ENCODE measurements at places on chromosomes 6 and 20.

DNA sequence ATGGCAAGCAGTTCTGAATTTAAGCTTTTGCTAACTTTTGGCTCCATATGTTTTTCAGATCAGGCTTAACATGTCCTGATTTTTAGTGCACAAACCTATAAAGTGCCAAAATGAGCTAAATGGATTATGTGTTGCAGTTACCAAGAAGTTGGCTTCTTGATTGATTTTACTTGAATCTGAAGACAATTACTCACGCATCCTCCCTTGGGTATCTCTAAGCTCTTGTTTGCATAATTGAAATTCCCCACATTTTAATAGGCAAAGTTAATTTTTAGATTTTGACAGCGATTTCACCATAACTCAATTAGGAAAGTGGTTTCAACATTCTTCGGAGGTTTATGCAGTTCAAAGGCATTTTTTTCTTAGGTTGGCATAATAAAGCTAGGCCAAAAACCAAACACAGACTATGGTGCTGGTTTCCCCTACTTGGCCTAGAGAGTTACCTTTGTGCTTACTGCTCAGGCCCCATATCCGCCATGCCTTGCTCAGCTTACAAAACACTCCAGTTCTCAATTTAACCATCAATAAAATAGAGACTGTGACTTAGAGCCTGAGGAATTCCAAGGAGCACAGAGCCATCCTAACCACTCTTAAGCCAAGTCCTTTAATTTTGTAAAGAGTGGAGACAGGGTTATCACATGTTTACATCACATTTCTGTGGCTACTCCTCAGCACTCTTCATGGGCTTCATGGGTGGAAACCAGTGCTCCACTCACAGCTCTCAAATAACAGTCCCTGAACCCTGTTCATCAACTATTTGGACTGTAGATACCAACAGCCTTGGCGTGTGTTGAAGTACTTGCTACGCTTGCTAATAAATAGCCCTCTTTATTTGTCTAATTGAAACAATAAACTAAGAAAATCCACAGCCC is 32.1 kb downstream of the LAMA4 start:
- no peak for DNase-seq

- no peak for DNase-seq
Observed at GRCh38 chr20:5784735-5785134, 34.5 kb downstream of the SHLD1 start.

GRCh38 chr6:16741112-16742016 is 19.9 kb downstream of the ATXN1 start:
- no peak for DNase-seq

DNA sequence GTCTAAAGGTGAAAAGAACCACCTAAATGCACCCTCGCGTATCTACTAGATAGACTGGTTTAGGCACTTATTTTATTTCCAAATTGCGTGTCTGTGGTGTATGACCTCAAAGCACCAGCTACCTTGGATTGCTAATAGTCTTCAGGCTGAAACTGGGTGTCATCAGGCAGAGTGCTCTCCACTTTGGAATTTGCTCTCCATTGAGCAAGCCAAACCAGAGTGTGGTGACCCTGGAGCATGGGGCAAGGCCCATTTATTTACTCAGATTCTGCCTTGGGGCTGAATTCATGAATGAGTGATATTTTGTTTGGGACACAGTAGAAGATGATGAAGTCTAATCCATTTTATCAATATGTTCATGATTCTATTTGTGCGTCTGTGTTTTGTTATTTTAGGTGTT is 812.8 kb upstream of the SLC35B3 start:
- no peak for DNase-seq

DNA sequence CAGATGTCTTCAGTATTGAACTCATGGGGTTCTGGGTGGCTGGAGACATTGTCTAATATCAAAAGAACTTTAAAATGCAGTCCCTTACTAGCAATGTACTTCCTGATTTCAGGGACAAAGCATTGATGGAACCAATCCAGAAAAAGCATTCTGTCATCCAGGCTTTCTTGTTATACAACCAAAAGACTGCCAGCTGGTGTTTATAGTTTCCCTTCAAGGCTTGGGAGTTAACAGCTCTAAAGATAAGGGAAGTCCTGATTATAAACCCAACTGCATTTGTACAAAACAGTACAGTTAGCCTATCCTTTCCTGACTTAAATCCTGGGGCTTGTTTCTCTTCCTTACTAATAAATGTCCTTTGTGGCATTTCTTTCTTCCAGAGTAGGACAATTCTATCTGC is 160.0 kb downstream of the COL21A1 start:
- DNase-seq, result no peak

- DNase-seq, result no peak
Observed at GRCh38 chr6:18530201-18530600, 143.1 kb downstream of the RNF144B start.

GRCh38 chr6:113870917-113871316 is 13.8 kb downstream of the MARCKS start:
- no peak for DNase-seq

DNA sequence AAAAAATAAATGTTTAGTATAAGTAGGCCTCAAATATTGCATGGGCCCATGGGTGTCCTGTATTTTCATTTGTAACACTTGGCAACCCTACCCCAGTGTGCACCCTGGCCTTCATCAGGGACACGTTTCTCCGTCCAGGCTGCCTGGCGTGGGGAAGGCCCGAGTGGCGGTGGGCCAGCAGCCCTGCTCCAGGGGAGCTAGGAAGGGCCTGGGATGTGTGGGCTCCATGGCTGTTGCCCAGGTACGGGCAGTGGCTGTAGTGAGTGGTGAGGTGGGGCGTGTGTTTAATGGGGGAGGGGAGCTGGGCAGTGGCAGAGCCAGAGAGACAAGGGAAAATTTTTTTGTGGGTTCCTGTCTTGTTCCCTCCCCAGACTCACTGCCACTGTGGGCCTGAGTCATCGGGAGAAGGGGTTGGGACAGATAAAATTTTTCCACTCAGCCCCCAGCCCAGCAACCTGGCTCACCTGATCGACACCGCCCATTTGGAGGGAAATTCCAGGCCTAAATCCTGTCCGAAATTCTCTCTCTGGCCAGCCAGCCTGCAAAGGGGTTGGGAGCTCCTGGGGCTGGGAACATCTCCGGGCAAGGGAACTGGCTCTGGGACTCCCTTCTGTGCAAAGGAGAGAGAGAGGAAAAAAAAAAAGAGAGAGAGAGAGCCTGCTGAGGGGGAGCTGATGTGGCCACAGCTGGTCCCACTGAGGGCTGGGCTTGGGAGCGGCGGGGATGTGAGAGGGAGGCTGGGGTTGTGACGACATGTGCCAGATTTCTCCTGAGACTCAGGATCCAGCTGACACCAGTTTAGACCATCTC is 32.5 kb upstream of the VEGFA start:
- DNase-seq, result no peak

- DNase-seq, result no peak
Observed at GRCh38 chr6:96967957-96968871, 43.7 kb downstream of the KLHL32 start.

- no peak for DNase-seq
Observed at GRCh38 chr20:41050361-41051008, 21.9 kb downstream of the TOP1 start.

- DNase-seq, result peak; percentile 52
Observed at GRCh38 chr6:111087871-111088667, 766 bp downstream of the SLC16A10 start.

- DNase-seq, result no peak
Observed at GRCh38 chr20:19885939-19886660, 128.0 kb downstream of the RIN2 start.

- DNase-seq, result no peak
Observed at GRCh38 chr6:152636021-152636608, 1.0 kb downstream of the SYNE1 start.

- no peak for DNase-seq
Observed at GRCh38 chr20:22623211-22623610, 38.8 kb upstream of the FOXA2 start.

DNA sequence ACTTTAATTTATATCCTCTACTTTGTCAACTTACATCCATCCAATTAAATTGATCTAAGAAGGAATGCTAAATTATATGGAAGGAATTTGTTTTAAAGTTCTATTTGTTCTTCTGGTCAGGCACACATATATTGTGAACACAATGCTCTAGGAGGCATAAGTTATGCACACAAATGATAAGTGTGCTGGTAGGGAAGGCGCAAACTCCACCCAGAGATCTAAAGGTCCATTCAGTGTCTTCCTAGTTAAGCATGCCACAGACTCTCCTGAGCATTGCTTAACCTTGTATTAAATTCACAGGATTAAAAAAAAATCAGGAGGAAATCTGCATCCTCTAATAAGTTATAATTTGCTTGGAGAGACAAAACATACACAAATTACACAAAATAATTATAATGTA is 127.3 kb downstream of the RALGAPA2 start:
- DNase-seq, result no peak

DNA sequence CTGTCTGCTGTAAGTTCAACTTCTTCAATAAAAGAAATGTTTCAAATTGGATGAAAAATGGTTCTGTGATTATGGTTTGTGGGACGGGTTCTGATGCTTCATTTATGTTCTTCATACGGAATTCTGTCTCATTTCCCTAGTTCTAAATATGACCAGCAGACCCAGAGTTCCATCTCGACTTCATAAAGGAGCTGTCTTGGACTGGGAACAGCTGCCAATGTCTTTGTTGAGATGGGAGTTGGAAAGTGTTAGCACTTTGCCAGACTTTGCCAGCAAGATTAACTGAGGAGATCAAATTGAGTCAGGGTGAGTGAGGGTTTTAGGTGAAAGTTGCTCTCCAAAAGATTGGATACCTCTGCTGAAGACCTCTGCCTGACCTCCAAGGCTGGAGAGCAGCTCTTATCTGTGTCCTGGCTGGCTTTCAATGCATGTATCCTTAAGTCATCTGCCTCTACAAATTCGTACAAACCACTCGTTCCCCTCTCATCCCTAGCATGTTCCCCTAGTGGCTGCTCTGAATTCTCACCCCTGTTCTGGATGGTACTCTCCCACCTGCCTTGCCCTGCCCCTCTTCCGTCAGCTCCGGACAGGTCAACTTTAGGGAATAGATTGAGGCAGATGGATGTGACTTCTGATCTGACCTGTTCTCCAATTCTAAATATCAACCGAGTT is at the start of gene EFCAB8:
EFCAB8 (plus strand) TSS at position 223 of the 672 bp plus-strand sequence. CDS start 4,870 bp downstream, outside the sequence.
- DNase-seq, result no peak

DNA sequence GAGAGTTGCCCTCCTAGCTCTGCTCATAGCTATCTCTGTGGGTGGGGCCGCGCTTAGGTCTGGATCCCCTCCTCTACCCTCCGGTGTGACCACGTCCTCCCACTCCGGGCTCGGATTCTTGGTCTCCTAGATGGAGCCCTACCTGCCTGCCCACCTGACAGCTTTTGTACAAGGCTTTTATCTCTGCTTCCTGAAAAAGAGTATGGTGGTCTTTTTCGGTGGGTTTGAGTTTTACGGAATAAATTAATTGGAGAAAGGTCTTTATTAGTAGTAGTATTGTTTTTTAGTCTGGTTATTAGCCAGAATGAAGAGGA is 773 bp downstream of the SMAP1 start:
- DNase-seq, result no peak

GRCh38 chr6:99490608-99491007 is 24.6 kb downstream of the USP45 start:
- DNase-seq, result no peak

DNA sequence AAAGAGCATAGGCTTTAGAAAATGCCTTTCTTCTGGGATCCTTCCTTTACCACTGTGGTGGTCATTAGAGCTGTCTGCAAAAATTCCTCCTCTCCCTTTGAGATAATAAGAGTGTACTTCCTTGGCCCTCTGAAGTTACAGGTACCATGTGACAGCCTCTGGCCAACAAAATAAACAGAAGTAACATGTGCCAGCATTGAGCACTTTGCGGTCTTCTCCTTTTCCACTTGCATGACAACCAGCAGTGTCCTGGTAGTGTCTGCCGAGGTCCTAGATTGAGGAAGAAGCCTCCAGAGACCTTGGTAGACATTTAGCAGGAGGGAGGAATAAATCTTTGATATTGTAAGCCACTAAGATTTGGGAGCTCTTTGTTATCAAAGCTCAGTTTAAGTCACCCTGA is 87.5 kb upstream of the ARID1B start:
- no peak for DNase-seq

DNA sequence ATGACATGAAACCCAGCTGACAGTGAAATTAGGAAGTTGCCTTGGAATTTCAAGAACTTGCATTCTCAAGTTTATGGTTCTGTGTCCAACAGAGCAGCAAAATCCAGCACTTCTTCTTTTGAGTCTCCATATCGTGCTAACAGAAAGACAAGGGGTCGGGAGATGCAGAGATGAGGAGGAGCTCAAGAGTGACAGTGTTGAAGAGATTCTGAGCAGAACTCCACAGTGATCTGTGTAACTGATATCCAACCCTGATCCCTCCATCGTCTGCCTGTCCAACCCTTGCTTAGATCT is 21.2 kb upstream of the BTN1A1 start:
- DNase-seq, result no peak

DNA sequence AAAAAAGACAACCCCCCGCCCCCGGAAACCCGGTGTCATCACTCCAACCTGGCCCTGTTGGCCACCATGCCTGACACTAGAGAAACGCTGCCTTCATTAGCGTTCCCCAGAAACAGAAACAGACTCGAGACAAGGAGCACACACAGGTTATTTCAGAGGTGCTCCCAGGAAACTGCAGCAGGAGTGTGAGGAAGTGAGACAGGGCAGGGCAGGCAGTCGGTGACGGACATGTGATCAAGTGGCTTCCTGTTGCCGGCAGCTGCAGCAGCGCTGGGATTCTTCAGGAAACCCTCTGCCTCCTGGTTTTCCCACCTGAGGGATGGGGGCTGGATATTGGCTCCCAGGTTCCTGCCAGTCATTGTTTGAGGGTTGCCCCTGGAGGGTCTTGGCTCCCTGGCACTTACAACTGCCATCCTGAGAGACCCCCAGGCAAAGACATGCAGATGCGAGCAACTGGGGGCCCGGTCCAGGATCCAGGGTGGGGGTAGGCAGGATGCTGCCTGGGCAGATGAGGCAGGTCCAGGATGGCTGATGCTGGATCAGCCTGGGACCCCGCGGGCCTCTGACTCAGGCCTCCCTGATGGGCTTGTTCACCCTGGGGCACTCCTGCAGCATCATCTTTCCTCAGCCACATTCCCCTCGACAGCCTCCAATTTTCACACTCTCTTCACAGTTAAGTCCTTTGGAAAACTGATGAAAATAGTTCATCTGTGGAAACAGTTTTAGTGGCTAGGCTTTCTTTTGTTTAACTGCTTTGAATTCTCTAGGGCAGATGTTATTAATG is 150.7 kb upstream of the SYNDIG1 start:
- DNase-seq, result no peak

GRCh38 chr6:150099546-150099945 is 30.6 kb upstream of the ULBP3 start:
- no peak for DNase-seq

DNA sequence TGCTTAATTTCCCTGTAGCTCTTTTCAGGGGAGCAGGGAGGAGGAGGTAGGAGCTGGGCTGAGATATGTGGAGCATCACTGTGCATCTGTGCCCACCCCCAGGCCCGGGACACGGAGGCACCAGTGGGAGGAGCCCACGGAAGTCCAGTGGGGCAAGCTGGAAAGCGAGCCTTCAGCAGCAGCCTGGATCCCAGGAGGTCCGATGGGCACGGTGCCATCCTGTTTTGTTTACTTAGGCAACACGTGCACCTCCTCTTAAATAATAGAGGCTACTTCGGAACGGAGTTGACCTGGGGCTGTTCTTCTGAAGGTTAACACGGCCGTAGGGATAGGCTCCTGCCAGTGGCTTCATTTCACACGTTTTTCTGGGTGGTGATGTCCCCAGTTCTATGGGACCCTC is 51.6 kb downstream of the CDH4 start:
- DNase-seq, result no peak

GRCh38 chr20:48661575-48662455 is 166.0 kb downstream of the PREX1 start:
- no peak for DNase-seq
